ENCODE measurements at places on chromosomes 6 and 20.
A peak's percentile ranks its signal among the peaks of the same experiment; 100 is the strongest.

DNA sequence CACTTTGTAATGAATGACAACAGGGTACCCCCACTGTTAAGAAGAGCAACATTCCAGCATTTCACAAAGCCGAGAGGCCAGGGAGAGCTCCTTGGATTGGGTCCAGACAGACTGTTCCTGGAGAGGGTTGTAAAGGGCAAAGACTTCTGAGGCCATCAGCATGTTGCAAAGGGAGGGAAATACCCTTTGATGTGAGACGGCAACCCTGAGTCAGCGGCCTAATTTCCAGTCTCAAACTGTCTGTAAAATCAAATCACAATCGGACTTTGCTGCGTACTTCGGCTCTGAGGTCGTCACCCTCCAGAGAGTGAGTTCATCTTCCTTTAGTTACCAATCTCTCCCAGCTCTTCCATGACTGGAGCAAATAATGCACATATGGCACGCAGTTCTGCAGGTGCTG, 101.0 kb upstream of the DTNBP1 start:
- peak; percentile 27 for DNase-seq

DNA sequence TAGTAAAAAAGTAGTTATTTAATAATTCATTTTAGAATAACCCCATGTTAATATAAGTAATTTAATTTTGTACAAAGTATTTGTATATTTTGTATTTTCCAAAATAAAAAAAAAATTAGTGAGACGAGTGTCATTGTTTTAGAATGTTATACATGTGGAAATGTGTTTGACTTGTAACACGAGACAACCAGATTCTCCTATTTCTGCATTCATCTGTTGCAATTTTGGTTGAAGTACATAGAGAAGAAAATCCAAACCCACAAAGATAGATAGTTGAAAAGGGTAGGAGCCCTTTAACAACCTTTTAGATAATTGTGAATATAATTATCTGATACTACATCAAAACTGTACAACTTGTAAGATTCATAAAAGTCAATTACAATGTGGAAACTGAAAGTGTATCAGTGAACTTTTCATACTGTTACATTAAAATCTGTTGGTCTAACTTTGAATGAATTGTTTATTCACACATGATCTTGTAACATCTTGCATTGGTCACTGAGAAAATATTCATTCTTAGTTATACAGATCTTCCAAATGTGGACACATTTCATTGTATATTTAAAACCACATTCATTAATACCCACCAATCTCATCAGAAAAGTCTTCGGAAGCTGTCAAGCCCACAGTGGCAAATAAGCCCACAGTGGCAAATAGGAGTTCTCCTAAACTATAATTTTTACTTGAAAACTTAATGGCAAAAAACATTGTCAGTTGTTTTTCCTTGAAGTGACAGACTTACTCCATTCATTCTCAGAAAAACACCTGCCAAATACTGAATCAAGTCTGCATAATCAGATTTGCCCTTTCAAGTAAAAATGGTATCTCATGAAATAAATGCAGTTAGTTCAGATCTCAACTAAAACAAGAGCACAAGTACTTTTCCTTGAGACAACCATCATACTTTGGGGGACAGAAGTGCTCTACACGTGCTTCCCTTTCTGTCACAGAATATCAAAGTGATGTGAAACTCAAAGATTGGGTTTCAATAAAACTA, 52.8 kb downstream of the FKBP5 start:
- no peak for DNase-seq

GRCh38 chr6:22019857-22020256, 277.0 kb downstream of the PRL start:
- DNase-seq: no peak

DNA sequence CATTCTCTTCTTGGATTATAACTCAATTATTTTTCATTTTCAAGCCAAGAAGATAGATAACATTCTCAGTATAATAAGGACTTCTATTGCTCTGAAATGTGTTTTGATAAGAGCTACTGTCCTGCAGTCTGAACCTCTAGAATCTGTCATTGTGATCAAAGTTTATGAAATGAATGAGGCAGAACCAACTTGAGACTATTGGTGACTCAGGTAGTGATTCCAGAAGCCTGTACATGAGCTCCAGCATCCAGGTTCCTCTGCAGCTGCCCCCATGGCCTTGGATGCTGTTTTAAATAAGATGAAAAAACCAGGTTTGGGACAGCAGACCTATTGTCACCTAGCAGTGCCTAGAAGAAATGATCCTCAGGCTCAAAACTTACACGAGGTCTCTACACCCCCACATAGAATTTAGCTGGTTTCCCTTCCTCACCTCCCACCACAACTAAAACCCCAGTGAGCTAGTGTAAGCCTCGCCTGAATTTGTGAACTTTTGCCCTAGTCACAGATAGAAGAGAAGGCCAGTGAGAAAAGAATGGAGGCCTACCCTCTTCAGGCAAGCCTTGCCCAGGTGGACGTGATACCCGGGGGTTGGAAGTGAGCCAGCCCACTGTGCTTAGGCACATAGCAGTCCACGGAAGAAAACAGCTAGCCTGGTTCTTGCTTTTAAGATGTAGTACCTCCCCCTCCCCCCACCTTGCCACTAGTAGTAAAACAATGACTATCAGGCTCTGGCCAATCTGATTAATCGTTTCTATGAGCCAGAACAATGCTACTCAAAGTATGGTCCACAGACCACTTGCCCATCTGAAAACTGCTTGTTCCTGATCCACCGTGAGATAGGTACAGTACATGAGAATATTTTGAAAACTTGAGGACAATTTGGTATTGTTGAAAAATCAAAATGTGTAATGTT, 73.0 kb upstream of the SYNJ2 start:
- no peak for DNase-seq

DNA sequence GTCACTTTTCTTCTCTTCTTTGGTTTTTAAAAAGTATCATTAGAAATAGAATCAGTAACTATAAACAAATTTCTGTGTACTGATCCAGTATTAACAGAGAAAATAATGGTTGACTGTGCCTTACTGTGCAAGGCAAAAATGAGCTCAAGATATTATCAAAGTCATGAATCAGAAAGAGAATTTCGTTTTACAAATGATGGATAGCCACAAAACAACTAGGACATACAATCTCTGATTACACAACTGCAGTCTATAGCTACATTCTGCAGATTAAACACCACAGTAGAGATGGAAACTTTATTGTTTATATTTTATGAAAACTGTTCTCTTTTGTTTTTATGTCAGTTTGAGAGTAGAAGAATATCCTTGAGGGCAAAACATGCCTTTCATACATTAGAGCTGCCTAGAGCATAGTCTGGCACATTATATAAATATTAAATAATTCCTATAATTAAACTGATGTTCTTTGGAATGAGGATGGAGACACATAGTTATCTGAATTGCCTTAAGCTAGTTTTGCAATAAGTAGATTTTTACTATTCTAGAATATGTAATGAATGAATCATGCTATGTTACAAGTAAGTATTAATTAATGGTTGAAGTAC, 333.1 kb downstream of the LAMA2 start:
- DNase-seq: no peak

DNA sequence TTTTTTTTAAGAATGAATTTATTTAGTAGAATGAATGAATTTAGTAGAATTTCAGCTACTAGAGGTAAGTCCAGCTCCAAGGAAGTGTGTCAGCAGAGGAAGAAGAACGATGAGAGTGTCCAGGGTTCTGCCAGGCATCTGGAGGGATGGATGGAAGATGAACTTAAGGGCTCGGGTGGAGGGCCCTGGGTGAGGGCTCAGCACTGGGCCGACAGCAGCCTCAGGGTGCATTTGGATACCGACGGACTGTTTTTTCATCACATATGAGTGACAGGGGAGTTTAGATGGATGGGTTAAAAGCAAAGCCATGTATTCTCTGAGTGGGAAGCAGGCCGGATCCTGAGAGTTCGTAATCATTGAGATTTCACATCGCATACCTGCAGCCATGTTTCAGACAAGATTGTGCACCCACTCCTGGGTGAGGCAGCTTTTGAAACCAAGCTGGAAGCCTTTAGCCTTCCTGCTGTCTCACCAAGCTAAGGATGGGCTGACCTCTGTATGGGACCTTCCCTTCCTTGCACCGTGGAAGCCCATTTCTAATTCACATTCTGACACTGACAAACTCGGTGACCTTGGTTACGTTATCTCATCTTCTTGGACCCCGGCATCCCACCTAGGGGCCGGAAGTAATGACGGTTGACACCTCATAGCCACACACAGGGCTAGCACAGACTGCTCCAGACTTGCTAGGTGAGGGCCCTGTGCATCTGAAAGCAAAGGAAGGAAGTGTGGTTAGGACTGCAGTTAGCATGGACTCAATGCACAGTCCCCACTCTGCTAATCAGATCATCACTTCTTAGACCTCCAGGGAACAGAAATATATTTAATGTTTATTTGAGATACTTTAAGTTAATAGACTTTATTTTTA, 228.5 kb downstream of the SLC24A3 start:
- DNase-seq: no peak

GRCh38 chr6:126060400-126060799, 74.1 kb downstream of the TRMT11 start:
- DNase-seq: no peak

DNA sequence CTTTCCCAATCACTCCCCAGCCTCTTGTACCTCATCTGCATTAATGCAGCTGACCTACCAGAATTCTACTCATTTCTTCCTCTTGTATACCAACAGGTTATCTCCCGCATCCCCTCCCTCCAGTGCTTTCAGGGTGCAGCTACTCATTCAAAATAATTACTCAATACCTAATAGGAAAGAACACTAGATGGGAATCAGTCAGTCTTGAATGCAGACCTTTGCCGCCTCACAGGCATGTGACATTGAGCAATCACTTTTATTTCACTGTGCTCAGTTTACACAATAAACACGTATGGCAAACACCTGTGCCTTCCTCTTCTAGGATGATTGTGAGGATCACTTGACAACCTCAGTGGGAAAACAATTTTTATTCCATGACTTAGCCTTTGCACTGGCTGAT, 13.3 kb downstream of the ZSCAN31 start:
- no peak for DNase-seq

- DNase-seq: no peak
These were observed 10.9 kb upstream of the MRGBP start for GRCh38 chr20:62785393-62785792.

DNA sequence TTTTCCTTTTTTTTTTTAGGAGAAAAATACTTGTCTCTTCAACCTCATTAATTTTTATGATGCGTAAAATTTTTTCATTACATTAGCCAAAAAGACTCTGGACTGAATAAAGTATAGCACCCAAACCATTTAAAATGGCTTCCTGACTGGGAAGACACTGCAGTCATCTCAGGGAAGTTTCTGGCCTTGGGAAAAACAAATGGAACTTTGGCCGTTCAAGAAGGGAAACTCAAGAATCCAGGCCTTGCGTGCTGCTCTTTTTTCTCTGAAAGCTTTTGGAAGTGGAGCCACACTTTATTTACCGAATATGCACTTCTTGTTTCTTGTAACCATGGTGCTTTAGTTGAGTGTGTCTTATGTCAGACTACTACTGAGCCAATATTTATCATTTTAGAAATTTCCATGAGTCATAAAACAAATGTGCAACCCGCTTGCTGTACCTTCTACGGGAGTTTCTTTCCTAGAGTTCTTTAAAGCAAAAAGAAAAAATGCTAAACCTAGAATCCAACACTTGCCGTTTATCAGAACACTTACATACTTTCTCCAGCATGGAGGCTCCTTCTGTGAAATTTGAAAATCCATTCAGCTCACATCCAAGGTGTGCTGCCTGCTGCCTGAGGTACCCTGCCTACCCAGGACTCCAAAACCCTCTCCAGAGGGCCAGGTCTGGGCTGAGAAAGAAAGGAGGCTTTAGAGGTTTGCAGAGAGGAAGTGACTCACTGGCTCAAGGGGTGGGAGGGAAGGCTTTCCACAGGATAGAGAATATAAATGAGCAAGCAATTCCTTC, 11.5 kb upstream of the DSTN start:
- peak; percentile 88 for DNase-seq

DNA sequence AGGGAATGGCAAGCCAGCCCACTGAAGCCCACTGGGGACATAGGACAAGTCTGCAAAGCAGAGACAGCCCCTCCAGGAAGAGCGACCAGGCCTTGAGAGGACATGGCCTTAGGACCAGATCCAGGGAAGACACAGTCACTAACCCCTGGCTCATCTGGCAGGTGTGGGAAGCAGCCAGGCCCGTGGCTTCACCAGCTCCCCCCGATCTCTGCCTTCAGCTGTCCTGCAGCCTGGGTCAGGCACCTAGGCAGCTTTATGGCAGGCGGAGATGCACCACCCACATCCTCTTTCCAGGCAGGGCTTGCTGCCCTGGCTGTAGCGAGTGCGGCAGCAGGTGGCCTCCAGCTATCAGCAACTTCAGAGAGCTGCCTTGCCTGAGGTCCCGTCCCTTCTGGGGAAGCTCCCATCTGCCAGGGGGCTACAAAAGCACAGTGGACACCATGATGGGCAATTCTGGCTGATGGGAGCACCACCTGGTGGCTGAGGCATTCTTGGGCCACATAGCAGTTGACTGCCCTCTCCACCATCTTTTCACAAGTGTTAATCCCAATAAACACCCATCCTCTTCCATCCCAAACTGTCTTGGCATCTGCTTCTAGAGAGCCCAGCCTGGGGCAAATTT, 85.8 kb downstream of the DZANK1 start:
- no peak for DNase-seq

GRCh38 chr6:169936355-169936975, 185.0 kb downstream of the ERMARD start:
- no peak for DNase-seq

DNA sequence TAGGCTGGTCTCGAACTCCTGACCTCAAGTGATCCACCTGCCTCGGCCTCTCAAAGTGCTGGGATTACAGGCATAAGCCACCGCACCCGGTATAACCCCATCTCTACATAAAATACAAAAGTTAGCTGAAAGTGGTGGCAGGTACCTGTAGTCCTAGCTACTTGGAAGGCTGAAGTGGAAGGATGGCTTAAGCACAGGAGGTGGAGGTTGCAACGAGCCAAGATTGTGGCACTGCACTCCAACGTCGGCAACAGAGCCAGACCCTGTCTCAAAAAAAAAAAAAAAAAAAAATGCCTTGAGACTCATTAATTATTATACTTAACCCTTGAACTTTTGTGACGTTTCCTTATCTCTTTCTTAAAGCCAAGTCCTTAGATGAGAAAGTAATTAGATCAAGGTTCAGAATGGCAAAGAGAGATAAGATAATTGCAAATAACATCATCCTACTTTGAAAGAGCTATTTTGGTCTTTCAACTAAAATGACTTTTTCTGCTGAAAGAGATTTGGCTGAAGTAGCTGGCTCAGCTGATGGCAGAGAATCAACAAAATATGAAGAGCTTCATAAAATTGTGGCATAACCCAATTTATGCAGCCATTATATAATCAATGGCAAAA, 4.7 kb upstream of the SHLD1 start:
- DNase-seq: no peak

DNA sequence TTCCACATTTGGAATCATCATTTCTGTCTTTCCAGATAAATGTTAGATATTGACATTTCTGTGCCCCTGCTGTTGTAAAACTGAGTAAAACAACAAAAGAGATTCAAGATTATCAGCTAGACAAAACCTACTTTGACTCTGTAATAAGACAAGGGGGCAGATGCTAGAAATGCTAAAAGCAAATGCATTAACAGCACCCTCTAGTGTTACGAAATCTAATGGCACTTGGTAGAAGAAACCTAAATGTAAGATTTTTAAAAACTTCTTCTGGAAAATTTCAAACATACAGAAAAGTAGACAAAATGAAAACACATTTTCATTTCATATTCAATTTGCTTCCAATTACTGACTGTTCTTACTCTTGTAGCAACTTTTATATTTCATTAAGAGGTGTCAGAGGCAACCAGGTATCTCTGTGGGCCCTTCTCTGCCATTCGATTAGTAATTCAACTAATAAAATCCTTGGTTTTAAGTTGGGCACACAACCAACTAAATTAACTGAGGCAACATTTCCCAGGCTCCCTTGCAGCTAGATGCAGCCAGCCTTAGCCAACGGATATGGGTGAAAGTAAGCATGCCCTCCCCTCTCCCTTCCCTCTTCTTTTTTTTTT, 45.0 kb downstream of the SLC23A2 start:
- peak; percentile 34 for DNase-seq

- no peak for DNase-seq
These were observed 21.7 kb downstream of the ELOVL5 start for GRCh38 chr6:53327017-53327395.

Data from HCT116 (cell line).